ENCODE measurements at places on chromosomes 16 and 17.

GRCh38 chr17:31132977-31133376 is 38.2 kb downstream of the NF1 start:
- no peak for DNase-seq

GRCh38 chr16:12907670-12908233 is 6.4 kb downstream of the SHISA9 start:
- no peak for DNase-seq

DNA sequence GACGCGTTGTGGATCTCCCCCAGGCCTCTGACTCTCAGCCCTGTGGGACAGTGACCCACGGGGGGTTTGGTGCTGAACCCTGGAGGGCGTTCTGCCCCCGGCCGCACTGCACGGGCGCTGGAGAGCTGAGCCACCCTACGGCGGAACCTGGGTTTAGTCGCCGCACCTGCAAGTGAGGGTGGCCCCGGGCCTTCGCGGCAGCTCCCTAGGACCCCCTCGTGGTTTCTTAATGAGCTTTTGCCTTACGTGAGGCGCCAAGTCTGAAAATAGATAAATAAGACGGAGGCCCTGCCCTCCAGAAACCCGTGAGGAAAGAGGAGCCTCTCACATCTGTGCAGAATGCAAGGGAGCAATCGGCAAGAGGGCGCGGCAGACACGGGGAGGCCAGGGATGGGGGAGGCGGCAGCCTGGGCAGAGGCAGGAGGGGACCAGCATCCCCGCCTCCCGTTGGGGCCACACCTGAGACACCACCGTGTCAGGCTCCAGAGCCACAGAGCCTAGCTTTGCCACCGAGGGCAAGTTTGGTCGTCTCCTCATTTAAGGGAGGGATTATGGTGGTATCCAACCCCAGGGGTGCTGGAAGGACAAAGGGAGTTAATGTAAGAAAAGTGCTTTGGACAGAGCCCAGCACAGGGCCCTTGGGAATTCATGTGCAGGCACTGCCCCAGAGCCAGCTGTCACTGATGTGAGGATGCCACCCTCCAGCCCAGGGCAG is 153.2 kb upstream of the CHMP6 start:
- no peak for DNase-seq

DNA sequence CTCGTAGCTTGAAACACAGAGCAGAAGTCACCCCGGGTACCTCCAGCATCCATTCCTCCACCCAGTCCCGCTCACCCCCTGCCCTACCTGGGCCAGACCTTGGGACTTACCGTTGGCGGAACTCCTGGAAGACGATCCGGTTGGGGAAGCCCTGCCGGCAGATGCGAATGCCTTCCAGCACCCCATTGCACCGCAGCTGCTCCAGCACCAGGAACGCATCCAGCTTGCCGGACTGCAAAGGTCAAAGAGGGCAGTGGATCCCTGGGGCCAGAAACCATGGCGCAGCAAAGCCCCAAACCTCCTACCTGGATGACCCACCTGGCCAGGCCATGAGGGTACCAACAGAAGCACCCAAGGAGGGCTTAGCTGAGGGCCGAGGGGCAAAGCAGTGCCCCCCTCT is 97.9 kb downstream of the NDE1 start:
- DNase-seq = no peak

DNA sequence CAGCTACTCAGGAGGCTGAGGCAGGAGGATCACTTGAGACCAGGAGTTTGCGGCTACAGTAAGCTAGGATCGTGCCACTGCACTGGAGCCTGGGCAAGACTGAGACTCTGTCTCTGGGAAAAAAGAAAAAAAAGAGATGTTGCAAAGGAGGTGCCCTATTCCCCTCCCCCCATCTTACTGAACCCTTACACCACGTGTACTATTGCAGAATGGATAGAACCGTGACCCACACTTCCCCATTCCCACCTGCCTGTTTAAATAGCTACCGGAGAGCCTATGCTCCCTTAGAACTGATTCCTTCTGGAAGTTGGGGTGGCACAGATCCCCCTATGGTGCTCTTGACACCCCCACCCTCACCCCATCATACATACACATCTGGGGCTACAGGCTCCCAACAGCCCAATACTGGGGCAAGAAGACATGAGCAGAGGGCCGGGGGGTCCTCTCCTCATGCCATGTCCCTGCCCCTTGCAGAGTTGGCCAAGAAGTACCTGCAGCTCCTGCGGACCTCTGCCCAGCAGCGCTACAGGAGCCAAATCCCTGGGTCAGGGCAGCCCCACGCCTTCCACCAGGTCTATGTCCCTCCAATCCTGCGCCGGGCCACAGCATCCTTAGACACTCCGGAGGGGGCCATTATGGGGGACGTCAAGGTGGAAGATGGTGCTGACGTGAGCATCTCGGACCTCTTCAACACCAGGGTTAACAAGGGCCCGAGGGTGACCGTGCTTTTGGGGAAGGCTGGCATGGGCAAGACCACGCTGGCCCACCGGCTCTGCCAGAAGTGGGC is 35.7 kb downstream of the NLRC5 start:
- no peak for DNase-seq

DNA sequence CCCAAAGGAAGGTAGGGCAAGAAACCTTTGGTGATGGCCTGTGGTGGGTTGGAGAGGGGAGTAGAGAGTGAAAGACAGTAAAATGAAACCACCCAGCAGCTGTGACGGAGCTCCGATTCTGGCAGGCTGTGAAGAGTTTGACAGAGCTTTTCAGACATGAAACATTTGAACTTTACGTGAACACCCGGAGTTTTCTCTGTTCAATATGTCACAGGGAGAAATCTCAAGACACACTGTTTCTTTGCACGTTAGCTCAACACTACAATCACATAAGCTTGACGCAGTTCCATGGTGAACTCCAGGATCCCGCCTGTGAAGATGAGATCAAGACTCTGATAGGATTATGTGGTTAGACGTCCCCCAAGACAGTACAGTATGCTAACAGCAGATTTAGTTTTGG is 79.6 kb upstream of the CDH11 start:
- DNase-seq = no peak

DNA sequence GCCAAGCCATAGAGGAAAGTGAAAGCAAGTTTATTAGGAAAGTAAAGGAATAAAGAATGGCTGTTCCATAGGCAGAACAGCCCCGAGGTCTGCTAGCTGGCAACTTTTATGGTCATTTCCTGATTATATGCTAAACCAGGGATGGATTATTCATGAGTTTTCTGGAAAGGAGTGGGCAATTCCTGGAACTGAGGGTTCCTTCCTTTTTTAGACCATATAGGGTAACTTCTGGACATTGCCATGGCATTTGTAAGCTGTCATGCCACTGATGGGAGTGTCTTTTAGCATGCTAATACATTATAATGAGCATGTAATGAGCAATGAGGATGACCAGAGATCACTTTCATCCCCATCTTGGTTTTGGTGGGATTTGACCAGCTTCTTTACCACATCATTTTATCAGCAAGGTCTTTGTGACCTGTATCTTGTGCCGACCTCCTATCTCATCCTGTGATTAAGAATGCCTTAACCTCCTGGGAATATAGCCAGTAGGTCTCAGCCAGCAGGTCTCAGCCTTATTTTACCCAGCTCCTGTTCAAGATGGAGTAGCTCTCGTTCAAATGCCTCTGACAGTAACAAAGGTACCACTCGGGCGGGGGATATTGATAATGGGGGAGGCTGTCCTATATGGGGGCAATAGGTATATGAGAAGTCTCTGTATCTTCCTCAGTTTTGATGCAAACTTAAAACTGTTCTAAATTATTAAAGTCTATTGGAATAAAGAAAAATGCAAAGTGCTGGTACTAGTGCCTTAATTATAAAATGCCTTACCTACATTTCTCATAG is 38.9 kb upstream of the HELZ start:
- DNase-seq = no peak

- peak; percentile 47 for DNase-seq
Observed at GRCh38 chr16:58021661-58022551, 3.6 kb upstream of the MMP15 start.

- peak; percentile 18 for DNase-seq
Observed at GRCh38 chr17:39700148-39700987, 504 bp downstream of the ERBB2 start.

DNA sequence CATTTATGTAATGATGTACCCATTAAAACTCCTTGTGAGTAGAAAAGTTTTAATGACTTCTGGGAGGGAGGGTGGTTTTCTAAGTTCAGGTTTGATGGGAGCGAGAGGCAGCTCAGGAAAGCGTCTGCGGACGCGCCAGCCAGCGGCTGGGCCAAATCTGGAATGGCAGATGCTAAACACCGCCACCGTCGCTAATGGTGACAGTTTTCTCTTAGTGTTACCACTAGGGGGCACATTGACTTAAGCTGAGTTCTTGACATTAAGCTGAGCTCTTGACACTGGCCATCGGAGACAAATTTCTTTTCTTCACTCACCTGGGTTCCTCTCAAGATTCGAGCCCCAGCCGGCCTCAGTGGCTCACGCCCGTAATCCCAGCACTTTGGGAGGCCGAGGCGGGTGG is 6.7 kb downstream of the TRPV1 start:
- peak; percentile 9 for DNase-seq

DNA sequence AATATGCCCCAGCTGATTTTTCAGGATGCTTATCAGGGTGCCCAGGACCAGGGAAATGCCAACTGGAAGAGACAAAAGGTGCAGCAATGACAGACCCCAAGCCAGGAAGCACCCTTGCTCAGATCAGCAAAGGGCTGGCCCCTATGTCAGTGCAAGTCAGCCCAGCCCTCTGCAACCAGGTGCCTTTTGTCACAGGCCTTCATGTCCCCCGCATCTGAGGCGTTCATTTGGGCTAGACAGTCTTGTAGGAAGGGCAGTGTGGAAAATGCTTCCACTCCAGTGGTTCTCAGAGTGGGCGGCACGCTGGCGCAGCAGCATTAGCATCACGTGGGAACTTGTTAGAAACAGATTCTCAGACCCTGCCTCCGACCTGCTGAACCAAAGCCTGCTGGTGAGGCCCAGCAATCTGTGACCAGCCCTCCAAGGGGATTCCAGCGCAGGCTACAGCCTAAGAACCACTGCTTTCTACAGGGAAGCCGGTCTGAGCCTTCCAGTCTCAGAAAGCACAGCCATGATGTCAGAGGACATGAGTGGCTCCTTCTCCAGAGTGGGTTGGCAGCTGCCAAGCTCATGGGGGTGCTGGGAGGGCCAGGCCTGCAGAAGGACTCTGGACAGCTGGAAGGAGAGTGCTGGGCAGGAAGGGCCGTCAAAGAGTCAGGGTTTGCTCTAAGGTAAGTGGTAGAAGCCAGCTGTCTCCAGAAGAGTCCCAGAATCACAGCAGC is 13.1 kb downstream of the SLC47A2 start:
- no peak for DNase-seq

DNA sequence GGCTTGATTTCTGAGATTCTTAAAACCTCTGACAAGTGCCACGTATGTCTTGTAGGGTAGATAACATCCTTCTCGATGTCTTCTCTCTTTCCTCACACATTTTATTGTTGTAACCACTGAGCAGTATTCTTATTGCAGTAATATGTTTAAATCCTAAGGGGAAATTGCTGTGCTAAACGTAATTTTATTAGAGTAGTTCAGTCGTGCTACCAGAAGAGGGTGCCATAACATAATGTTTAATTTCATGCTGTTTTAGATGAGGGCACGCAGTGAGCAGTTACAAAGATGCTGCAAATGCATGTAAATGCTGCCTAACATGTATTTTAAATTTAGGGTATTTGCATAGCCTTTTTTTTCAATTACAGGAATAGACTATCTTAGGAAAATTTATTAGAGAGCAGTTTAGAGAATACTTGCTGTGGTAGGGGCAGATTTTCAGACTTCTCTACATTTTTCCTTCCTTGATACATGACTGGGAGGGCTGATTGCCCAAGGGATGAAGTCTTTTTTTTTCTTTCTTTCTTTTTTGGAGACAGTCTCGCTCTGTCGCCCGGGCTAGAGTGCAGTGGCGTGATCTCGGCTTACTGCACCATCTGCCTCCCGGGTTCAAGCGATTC is 51.7 kb downstream of the GAN start:
- DNase-seq = peak; percentile 41

DNA sequence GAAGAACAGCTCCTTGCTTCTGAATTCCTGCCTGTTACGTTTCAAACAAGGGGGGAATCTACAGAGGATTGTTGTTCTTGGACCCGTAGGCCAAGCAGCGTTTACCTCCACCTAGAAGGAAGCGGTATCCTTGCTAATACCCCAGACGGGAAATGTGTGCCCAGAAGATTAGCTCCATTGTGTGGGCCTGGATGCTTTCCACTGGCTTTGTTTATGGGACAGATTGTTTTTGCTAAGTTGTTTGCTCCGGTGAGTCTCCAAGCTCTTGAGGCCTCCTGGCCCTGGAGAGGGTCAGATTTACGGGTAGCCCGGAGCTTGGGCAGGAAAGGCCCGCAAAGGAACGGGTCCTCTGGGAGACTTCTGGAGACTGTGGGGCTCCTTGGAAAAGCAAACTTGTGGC is 28.4 kb upstream of the MRTFB start:
- DNase-seq = no peak

DNA sequence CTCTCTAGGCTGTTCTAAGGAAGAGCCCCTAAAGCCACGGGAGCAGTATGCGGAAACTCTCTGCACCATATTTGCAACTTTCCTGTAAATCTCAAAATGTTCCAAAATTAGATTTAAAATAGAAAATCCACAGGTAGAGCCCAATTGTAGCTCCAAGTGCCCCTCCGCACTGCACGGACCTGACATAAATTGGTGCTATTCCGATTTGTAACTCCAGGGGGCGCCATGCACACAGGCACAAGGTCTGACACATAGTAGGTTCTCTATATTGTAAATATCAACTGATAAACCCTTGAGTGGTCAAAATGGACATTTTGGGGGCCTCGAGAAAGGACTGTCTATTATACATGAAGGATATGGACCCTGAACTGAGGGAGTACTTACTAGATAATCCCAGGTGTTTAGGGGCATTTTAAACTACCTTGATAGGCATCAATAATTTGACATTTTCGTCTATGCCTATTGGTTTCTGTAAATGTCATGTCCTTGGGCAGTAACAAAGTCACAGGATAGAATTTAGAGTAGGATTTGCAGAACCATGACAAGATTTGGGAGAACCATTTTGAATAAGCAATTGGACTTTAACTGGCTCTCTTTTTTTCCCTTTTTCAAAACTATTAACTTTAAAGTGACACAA is 36.6 kb upstream of the TMEM132E start:
- DNase-seq = no peak

- no peak for DNase-seq
Observed at GRCh38 chr17:59827721-59828477, 64.8 kb downstream of the TUBD1 start.

GRCh38 chr16:30741461-30741914 is 6.7 kb upstream of the PHKG2 start:
- DNase-seq = peak; percentile 63

DNA sequence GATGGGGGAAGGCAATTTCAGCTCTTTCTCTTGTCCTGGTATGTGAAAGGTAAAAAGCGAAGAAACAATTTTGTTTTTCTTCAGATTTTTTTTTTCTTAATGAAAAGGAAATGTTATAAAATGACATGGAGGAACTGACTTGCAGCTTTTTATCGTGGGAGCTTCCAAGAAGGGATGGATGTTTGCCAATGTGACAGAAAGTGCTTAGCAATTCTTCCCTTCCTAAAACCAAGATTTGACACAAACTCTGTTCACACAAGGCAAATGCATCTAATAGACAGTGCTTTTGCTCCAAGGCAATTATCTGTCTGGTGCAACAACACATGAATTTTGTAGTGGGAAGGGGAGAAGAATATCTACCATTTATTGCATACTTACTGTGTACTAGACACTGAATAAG is 988.5 kb downstream of the CDH11 start:
- DNase-seq = no peak

- DNase-seq = no peak
Observed at GRCh38 chr17:15124746-15125145, 140.4 kb downstream of the PMP22 start.

GRCh38 chr16:56337131-56337857 is 88.1 kb downstream of the AMFR start:
- DNase-seq = no peak

Data from fibroblast of gingiva (primary cell).